ENCODE measurements at places on chromosomes 2 and 18.
A peak's percentile ranks its signal among the peaks of the same experiment; 100 is the strongest.

GRCh38 chr2:192044496-192044895 lies 150.2 kb downstream of the TMEFF2 start:
- H3K27me3 ChIP-seq: no peaks in the 10 kb centered on the region
- no peaks in the 10 kb centered on the region for H3K4me1 ChIP-seq
- H3K27ac ChIP-seq: no peak overlapping the region
- H3K4me3 ChIP-seq: no peak overlapping the region

DNA sequence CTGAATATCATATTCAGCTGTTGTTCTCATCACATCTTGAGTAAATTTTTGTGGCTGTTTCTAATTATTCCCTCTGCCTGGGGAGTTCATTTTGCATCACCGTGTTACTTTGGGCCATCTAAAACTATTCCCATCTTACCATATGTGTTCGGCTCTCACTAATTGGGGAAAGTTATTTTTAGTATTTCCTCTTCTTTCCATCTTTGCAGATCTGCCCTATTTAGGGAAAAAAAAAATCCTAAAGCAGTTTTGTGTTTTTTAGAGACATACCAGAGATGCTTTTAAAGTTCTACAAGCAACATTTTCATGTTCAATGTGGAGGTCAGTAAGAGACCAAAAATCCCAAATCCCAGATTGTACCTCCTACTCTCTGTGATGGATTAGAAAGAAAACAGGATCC lies 111.3 kb upstream of the NDUFV2 start:
- no peaks in the 10 kb centered on the region for H3K27me3 ChIP-seq
- no peak overlapping the region for H3K4me3 ChIP-seq
- DNase-seq: no peak
- H3K36me3 ChIP-seq: no peaks in the 10 kb centered on the region

GRCh38 chr2:102735416-102736109 lies 26.3 kb upstream of the TMEM182 start:
- DNase-seq: no peak
- H3K4me3 ChIP-seq: peak overlapping the region; percentile 91
- H3K27ac ChIP-seq: no peak overlapping the region
- H3K4me1 ChIP-seq: peaks cover 24% of the 10 kb centered on the region
- peaks cover 4% of the 10 kb centered on the region for H3K36me3 ChIP-seq

GRCh38 chr2:196131949-196132925 lies 39.1 kb downstream of the STK17B start:
- peaks cover 6% of the 10 kb centered on the region for H3K36me3 ChIP-seq
- DNase-seq: no peak
- no peak overlapping the region for H3K27ac ChIP-seq
- no peaks in the 10 kb centered on the region for H3K27me3 ChIP-seq

DNA sequence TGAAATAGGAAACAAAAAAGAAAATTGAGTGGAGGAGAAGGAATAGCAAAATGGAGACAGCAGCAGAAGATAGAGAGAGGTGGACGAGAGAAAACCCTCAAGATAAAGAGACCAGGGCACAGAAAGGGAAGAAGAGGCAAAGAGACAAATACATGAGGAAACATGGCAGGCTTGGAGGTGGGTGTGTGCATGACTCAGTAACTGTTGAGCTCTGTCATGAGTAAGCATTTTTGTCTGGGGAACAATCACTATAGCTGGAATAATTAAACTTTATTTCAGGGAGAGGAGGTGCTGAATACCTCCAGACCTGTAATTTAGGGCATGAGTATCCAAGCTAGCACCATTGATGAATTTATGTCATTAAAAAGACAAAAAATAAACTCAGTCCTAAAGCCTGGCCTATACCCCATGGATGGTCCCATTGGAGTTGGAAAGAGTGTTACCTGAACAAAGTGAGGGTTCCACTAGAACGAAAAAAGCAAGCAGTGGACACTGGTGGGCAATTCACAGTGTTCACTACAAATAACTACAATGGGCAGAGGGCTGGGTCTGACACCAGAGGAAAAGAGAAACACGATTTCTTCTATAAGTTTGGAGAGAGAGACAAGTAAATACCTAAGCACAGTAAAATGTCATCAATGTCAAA lies 145.5 kb downstream of the ADCYAP1 start:
- H3K4me1 ChIP-seq: no peaks in the 10 kb centered on the region
- H3K4me3 ChIP-seq: no peak overlapping the region
- H3K27me3 ChIP-seq: no peaks in the 10 kb centered on the region
- H3K36me3 ChIP-seq: no peaks in the 10 kb centered on the region

DNA sequence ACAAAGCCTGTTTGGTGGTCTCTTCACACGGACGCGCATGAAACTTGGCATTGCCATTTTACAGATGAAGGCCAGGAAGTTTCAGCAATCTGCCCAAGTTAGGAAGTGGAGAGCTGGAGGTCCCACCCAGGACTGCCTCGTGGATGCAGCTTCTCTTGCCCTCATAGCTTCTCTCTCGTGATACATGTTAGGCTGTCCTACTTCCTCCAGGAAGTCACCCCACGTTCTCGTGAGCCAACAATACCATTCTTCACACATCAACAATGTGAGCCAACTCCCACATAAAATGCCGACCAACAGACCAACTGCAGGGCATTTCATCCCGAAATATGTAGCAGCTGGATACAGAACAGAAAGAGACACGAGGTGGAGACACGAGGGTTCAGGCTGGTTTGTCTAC lies 85.3 kb downstream of the MREG start:
- H3K27ac ChIP-seq: no peak overlapping the region
- no peaks in the 10 kb centered on the region for H3K27me3 ChIP-seq
- H3K4me1 ChIP-seq: peaks cover 9% of the 10 kb centered on the region
- no peak overlapping the region for H3K4me3 ChIP-seq
- DNase-seq: no peak

DNA sequence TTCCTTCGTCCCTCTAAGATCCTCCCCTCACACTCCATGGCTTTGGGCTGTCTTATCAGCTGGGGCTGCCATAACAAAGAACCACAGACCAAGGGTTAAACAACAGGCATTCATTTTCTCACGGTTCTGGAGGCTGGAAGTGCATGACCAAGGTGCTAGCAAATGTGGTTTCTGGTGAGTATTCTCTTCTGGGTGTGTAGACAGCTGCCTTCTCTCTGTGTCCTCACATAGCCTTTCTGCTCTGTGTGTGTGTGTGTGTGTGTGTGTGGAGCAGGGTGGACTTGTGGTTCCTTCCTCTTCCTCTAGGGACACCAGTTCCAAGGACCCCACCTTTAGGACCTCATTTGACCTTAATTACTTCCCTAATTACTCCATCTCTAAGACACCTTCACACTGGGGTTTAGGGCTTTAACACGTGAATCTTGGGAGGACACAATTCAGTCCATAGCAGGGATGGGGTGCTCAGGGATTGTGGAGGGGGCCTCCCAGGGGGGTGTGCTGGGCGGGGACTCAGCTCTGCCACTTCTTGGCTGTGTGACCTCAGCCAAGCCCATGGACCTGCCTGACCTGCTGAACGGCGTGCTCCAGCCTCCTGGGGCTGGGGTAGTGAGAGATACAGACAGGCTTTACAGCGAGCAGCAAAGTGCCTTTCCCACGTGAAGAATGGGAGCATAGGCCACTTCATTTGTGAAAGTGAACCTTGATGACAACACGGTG lies 38.0 kb downstream of the ACKR3 start:
- H3K36me3 ChIP-seq: no peaks in the 10 kb centered on the region
- H3K4me3 ChIP-seq: no peak overlapping the region
- no peaks in the 10 kb centered on the region for H3K4me1 ChIP-seq

DNA sequence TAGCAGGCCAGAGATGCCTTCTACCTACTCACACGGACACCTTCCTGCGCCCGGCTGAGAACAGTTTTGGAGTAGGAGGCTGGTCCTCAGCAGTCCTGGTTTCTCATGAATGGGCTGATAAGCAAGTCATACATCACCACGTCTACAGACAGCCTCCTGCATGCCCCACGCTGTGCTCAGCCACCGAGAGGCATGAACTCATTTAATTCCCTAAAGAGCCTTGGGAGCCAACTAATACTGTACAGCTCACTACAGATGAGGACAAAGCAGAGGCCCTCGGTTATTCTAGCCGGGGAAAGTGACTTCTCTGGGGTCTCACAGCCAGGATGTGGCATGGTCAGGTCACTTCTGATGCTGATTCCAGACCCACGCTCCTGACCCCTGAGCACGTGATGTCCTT lies 105.6 kb downstream of the TSHZ1 start:
- H3K36me3 ChIP-seq: no peaks in the 10 kb centered on the region
- no peak for DNase-seq
- no peak overlapping the region for H3K27ac ChIP-seq

GRCh38 chr18:11873670-11874340 lies 22.6 kb downstream of the CHMP1B start:
- DNase-seq: no peak
- H3K27ac ChIP-seq: no peak overlapping the region
- H3K36me3 ChIP-seq: no peaks in the 10 kb centered on the region
- no peaks in the 10 kb centered on the region for H3K27me3 ChIP-seq
- H3K4me1 ChIP-seq: no peaks in the 10 kb centered on the region
- H3K4me3 ChIP-seq: no peak overlapping the region

DNA sequence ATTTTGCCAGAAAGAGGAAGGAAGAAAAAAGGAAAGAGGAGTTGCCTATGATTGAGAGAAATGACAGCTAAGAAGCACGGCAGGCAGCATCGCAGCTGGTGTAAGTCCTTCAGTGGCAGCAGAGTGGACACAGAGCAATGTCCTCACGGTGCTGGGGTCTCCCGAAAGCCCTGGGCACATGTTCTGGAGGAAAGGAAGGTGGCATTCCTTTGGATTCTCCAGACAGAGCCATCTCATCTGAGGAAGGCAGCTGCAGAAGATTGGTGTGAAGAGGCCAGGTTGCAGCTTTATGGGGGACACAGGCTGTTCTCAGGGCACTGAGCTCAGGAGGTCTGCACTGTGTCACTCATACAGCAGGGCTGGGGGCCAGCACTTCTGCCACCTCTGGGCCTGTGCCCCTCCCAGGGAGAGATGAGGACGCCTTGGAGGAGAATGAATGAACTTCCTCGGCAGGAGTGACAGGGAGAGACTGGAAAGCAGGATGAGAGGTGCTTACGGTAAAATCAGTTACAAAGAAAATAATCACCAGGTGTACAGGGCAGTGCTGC lies 252.0 kb upstream of the MYT1L start:
- H3K36me3 ChIP-seq: no peaks in the 10 kb centered on the region
- no peaks in the 10 kb centered on the region for H3K4me1 ChIP-seq
- no peak overlapping the region for H3K4me3 ChIP-seq
- no peak for DNase-seq
- H3K27ac ChIP-seq: no peak overlapping the region

DNA sequence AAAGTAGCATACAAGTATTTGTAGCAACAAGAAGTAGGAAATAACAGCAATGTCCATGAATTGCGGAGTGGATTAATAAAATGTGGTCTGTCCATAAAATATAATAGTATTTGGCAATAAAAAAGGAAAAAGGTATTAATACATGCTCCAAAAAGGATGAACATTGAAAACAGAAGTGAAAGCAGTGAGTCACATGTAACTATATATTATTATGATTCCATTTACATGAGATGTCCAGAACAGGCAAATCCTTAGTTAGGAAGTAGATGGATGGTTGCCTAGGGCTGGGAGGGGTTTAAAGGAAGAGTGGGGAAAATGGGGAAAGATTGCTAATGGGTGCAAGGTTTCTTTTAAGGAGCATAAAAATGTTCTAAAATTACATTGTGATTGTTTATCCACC lies 44.5 kb downstream of the CCDC74A start:
- H3K4me1 ChIP-seq: no peaks in the 10 kb centered on the region
- H3K4me3 ChIP-seq: no peak overlapping the region
- no peak for DNase-seq
- H3K27me3 ChIP-seq: no peaks in the 10 kb centered on the region
- no peak overlapping the region for H3K27ac ChIP-seq

GRCh38 chr2:151260573-151261230 lies 961 bp downstream of the RBM43 start:
- DNase-seq: no peak
- H3K4me3 ChIP-seq: peak overlapping the region; percentile 91
- peaks cover 25% of the 10 kb centered on the region for H3K4me1 ChIP-seq
- peak overlapping the region; percentile 92 for H3K27ac ChIP-seq
- H3K36me3 ChIP-seq: no peaks in the 10 kb centered on the region

DNA sequence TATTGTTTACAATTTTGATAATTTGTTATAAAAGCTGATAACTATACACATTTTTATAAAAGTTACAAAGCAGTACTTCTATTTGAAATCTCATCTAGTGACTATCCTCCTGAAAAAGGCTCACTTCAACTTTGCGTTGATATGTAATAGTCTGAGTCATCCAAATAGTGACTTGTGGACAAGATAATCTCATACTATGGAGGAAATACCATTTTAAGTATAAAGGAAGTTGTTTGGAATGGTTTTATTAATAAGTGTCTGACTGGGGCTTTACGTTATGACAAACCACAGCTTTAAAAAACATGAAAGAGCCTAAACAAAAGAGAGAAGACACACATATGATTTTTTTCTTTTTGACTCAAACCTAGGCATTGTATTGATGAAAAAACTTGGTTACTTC lies 272.3 kb upstream of the COL3A1 start:
- H3K27ac ChIP-seq: no peak overlapping the region
- no peaks in the 10 kb centered on the region for H3K4me1 ChIP-seq
- no peak for DNase-seq
- H3K27me3 ChIP-seq: no peaks in the 10 kb centered on the region
- H3K36me3 ChIP-seq: no peaks in the 10 kb centered on the region
- no peak overlapping the region for H3K4me3 ChIP-seq

GRCh38 chr18:11004951-11005350 lies 144.4 kb downstream of the PIEZO2 start:
- no peaks in the 10 kb centered on the region for H3K4me1 ChIP-seq
- no peaks in the 10 kb centered on the region for H3K36me3 ChIP-seq
- H3K4me3 ChIP-seq: no peak overlapping the region
- no peak overlapping the region for H3K27ac ChIP-seq

DNA sequence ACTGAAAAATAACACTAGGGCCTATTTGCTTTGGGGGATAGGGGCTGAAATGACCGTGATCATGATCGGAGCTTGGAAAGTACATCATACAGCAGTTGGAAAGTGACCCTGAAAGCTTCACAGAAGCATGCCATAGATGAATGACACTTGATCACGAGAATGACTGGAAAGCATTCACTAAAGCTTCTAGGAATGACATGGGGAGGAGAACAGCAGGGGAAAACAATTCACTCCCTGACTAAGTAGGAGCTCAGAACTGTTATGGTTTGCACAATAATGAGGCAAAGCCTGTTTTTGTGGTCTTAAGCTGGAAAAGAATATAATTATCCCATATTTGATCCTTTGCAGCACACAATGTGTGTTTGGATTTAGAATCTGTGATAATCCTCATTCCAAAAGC lies 237.5 kb downstream of the NOL4 start:
- no peaks in the 10 kb centered on the region for H3K36me3 ChIP-seq
- no peak overlapping the region for H3K27ac ChIP-seq
- no peaks in the 10 kb centered on the region for H3K4me1 ChIP-seq
- H3K4me3 ChIP-seq: no peak overlapping the region
- no peak for DNase-seq

Measured in thoracic aorta (tissue), 2 donors.